ENCODE measurements at places on chromosomes 12 and 14.

GRCh38 chr12:98053202-98053601 is 462.2 kb upstream of the TMPO start:
- no peak for DNase-seq

DNA sequence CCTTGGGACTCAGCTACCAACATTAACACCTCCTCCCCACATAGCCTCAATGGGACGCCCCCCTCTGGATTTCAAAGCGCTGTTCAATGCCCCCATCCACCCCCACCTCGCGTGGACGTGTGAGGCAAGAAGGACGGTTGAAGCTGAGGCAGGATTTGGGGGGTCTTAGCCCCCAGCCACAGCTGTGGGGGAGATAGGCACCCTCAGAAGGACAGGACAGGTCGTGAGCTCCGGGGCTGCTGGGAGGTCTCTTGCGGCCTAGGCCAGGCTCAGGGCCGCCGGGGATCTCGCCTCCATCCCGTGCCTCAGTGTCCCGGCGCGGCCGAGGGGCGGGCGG is 8.3 kb upstream of the SP7 start:
- no peak for DNase-seq

DNA sequence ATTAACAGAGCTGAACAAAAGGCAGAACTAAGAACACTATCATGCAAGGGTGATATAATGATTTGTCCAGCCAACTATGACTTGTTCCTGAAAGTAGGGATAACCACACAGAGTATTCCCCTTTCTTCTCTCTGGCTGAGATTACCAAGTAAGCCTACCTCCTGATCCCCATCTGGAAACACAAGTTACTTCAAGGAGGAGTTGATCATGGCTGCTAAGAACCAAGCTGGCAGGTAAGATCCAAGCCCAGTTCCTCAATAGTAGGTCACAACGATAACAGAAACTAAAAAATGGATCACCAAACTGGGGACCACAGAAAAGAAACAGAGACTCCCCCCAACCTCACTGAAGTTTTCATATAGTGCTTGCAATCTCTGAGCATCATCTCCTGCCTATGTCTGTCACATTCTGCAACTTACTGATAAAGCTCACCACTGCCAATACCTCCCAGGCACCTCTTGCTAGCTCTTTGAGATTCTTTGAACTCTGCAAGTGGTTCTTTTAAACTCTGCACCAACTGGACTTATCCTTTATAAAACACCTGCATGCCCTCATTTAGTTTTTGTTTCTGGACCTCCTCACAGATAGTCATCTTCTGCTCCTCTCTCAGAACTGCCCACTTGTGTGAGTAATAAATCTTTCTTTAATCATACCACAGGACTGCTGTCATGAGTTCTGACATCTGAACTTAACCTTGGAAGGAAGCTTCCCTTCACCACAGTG is 76.6 kb downstream of the LRP6 start:
- DNase-seq: no peak

- no peak for DNase-seq
Observed at GRCh38 chr14:61257469-61258057, 23.6 kb downstream of the TMEM30B start.
